ENCODE measurements at places on chromosomes 16 and 17.

DNA sequence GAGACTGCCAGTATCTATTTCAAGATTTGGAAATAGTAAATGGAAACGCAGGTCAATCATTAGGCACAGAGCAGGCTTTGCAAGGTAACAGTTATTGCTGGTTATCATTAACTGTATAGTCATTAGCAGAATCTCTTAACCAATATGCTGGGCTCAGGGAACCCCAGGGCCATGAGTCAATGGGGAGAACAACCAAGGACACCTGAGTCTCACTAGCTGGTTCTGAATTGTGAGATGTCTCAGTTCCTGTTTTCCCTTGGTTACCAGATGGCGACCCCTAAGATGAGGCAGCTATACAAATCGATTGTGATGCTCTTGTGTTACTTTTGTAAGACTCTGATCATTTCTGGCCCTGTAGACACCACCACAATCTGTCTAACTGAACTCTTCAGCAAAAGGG is 385.3 kb downstream of the HAPSTR1 start:
- DNase-seq: no peak

DNA sequence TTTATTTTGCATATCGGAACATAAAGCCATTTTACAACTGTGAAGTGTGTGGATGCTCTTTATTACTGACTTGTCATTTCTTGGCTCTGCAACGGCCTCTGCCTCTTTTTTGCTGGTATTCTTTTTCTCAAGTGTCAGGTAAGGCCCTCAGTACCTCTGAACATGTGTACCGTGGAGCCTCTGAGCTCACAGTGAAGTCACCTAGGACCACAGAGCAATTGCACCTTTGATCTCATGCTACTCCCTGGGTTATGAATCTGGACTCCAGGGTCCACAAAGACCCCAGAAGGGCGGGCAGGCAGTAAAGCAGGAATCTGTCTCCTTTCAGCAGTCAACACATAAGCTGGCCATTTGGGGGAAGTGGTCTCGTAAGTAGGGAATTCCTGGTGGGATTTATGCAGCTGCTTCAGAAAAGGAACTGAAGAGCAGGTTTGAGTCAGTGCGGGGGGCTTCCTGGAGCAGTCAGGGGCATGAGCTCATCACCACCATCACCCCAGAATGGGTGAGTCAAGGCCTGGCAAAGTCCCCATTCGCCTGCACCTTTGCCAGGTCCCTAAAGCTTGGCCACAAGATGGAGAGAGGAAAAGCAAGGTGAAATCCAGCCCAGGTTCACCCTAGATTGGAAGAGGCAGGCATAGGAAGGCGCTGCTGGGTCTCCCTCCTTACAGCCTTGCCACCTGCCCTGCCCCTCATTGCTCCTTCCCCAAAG is 33.0 kb downstream of the TBX4 start:
- no peak for DNase-seq

DNA sequence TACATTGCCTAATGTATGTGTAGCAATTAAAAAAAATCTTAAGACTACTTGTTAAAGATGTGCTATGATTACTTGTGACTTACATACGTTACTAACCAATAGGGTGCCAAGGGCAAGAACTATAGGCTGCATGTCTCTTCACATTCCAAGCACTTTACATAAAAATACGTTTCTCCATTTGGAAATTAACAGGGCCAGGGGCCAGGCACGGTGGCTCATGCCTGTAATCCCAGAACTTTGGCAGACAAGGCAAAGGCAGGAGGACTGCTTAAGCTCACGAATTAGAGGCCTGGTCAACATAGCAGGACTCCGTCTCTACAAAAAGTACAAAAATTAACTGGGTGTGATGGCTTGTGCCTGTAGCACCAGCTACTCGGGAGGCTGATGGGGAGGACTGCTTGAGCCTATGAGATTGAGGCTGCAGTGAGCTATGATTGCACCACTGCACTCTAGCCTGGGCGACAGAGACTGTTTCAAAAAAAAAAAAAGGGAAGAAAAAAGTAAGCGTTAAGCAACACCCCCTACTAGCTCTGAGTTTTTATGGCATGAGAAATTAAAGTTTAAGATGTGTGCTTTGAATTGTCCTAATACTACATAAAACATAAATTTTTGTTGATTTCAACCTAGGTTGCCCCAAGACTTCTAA is 12.3 kb downstream of the PSMD12 start:
- peak; percentile 67 for DNase-seq

DNA sequence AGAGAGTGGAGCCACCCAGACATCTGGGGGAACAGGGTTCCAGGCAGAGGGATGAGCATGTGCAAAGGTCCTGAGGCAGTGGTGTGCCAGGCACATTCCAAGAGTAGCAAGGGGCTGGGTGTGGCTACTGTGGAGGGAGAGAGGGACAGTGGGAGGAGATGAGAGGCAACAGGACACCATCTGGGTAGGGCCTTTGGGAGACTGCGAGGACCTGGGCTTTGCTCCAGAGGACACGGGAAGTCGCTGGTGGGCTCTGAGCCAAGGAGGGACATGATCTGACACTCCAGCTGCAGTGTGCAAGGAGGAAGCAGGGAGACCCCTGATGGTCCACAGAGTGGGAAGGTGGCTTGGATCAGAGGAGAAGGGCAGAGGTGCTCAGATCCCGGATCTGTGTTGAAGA is 56.7 kb upstream of the MED9 start:
- DNase-seq: no peak

DNA sequence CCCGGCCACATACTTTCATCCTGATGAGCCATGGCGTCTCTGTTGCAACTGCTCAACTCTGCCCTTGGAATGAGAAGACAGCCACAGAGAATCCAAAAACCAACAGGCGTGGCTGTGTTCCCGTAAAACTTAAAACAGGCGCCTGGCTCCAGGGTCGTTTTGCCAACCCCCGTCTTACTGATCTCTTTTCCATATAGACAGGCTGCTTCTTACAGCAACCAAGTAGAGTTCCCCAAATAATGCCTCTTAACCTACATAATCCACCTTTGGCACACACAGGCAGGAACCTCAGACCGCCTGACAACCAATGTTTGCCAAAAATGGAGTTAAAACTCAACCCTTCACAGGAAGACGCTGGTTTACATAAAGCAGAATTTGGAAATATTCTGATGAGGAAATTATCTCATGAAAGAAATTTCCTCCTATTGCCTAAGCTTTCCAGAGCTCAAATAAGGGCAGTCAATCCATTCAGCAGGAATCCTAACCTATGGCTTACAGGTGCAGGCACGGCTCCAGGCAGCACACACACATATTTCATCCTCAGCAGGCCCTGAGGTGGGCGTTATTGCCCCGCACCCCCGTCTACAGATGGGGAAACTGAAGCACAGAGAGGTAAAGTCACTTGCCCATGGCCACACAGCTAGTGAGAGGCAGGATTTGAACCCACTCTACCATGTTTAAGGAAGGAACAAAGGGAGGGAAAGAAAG is 35.8 kb downstream of the LITAF start:
- DNase-seq: no peak

DNA sequence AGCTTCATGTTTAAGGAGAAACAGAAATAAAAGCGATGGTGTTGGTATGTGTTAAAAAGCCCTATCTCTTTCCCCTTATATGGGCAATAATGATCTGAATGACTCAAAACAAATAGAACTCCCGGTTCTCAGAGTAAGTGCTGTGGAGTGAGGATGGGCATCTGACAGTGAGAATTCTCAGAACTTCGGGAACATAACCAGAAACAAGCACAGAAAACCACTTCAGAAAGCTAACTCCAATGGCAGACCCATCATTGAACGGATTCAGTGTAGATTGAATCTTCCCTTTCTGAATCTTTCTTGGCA is 67.2 kb downstream of the CDH8 start:
- no peak for DNase-seq

GRCh38 chr17:49193513-49194296 is 16.7 kb downstream of the GNGT2 start:
- DNase-seq: peak; percentile 63

GRCh38 chr17:14940108-14940937 is 324.8 kb downstream of the PMP22 start:
- DNase-seq: no peak

GRCh38 chr16:4688674-4689045 is 4.7 kb upstream of the NUDT16L1 start:
- DNase-seq: no peak

- peak; percentile 63 for DNase-seq
Measured at GRCh38 chr16:24737391-24737871, 8.0 kb downstream of the TNRC6A start.

GRCh38 chr16:77925531-77925930 is 96.8 kb upstream of the CLEC3A start:
- no peak for DNase-seq

Measured in suppressor macrophage treated with lipopolysaccharide for 1 hour (primary cell).